Myocyte (in vitro differentiated cells): ENCODE measurements at places on chromosomes 6 and 20. TPM values are rescaled to one million over a fixed set of nuclear protein-coding genes. Genes with fewer than 3 reads are reported as not detected.

- DNase-seq = peak; percentile 21
Measured at GRCh38 chr6:44386364-44386928, 1.1 kb upstream of the CDC5L start.

Gene SPINT4
- not detected in 2 replicates for total RNA-seq

GRCh38 chr6:33689879-33690278 lies 21.6 kb downstream of the UQCC2 start:
- DNase-seq = peak; percentile 41

- peak; percentile 8 for DNase-seq
Measured at GRCh38 chr6:87623248-87623647, 33.3 kb downstream of the ORC3 start.

Gene GFOD1
- total RNA-seq = 2.3 and 2.8 TPM in 2 replicates

Gene CCN5
- 0.16 and 0.19 TPM in 2 replicates for total RNA-seq

DNA sequence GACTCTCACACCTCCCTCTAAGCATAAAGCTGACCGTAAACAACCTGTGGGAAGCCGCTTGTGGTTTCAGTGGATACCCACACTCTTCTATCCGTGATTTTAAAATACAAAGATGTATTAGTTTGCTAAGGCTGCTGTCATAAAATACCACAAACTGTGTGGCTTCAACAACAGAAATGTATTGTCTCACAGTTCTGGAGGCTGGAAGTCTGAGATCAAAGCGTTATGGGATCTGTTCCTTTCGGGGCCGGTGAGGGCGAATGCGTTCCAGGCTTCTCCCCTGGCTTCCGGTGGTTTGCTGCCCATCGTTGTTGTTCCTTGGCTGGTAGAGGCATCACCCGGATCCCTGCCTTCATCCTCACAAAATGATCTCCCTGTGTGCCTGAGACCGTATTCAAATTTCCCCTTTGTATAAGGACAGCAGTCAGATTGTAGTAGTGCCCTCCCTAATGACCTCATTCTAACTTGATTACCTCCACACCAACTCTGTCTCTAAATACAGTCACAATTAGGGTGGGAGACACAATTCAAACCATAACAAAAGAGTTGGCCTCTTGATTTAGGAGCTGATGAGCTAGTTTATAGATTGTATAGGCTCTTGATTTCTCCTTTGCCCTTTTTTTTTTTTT lies 210.6 kb upstream of the SOX4 start:
- no peak for DNase-seq

Gene SLPI
- not detected in 2 replicates for total RNA-seq

Gene DLK2
- total RNA-seq = 3.3 and 6.2 TPM in 2 replicates

Gene MYLIP
- 23.2 and 25.7 TPM in 2 replicates for total RNA-seq

DNA sequence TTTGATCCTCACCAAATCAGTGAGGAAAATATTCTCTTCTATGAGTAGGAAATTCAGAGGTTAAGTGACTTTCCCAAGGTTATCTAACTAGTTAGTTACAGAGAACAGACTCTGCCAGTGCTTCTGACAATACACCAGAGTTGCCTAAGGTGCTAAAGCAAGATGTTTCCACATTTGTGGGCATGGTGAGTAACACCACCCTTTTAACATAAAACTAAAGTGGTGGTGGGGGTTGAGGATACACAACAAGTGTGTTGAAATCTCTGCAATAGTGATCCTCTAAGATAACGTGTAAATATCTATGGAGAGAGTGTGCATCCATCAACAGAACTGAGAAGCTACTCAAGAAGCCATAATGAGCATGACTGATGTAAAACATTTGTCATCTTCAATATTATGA lies 11.7 kb downstream of the VNN2 start:
- DNase-seq = no peak

GRCh38 chr6:168411793-168412192 lies 29.2 kb upstream of the SMOC2 start:
- no peak for DNase-seq

DNA sequence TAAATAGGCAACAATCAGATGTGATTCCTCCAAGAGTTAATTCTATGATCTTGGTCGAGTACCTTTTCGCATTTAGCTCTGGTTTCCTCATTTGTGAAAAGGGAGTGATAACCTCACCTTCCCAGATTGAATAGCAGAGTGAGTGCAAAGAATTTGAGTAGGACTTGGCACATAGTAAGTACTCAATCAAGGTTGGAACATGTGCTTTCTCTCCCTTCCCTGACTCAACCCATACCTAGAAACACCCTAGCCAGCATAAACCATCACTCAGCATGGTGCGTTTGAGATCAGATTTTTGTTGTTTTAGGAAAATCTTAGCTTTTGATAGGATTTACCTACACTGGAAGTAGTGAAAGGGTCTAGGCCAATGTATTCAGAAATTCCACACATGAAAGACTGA lies 333.4 kb upstream of the NT5E start:
- no peak for DNase-seq
